ENCODE measurements at places on chromosomes 12 and 14. TPM values are rescaled to one million over a fixed set of nuclear protein-coding genes. Genes with fewer than 3 reads are reported as not detected.

Gene TIMELESS
- total RNA-seq, result 10.3 TPM

Gene ERBB3
- 3.6 TPM for total RNA-seq

Gene KRT6C
- not detected for total RNA-seq

Gene VASH1
- 7.8 TPM for total RNA-seq

Gene NR1H4
- total RNA-seq, result not detected

Gene ORAI1
- 8.2 TPM for total RNA-seq

Gene PRORP
- total RNA-seq, result 22.3 TPM

Gene ARHGEF25
- 16.8 TPM for total RNA-seq

Gene ANKS1B
- 3.0 TPM for total RNA-seq

Gene GTF2A1
- 41.4 TPM for total RNA-seq

Gene RNASE3
- total RNA-seq, result not detected

Gene SLC6A15
- total RNA-seq, result 0.13 TPM

Gene FGF6
- not detected for total RNA-seq

Gene OTOGL
- 1.6 TPM for total RNA-seq

Gene TFCP2
- 8.7 TPM for total RNA-seq

Gene ESR2
- total RNA-seq, result not detected

Gene MIA2
- 9.4 TPM for total RNA-seq

Gene KSR2
- total RNA-seq, result not detected

Gene LRP1-AS
- not detected for total RNA-seq

Gene MYF6
- not detected for total RNA-seq

Gene NPAS3
- under 0.01 TPM for total RNA-seq

Gene CLEC6A
- total RNA-seq, result not detected

Gene SLC6A13
- total RNA-seq, result 0.13 TPM

Gene TCTN2
- 11.6 TPM for total RNA-seq

Gene KCNA1
- not detected for total RNA-seq

Gene CMKLR1
- 6.5 TPM for total RNA-seq

Gene OR6C2
- total RNA-seq, result not detected

Gene GPR65
- 0.12 TPM for total RNA-seq

Gene LMO3
- 0.99 TPM for total RNA-seq

Gene NAA30
- total RNA-seq, result 16.7 TPM

Gene NRDE2
- 9.3 TPM for total RNA-seq

Gene DDN
- total RNA-seq, result 0.13 TPM

Gene SDSL
- 17.0 TPM for total RNA-seq

Gene PRH1
- total RNA-seq, result 11.9 TPM

Gene KRT2
- total RNA-seq, result not detected

Gene DCD
- not detected for total RNA-seq

Gene LAG3
- total RNA-seq, result 0.12 TPM

Gene A2ML1
- total RNA-seq, result not detected

Gene MYF5
- total RNA-seq, result not detected

Gene SFSWAP
- total RNA-seq, result 20.2 TPM

Gene ADIPOR2
- 31.0 TPM for total RNA-seq

Gene METTL1
- total RNA-seq, result 3.6 TPM

Gene BATF
- total RNA-seq, result 1.8 TPM

Gene PCED1B
- 0.66 TPM for total RNA-seq

Gene NOVA1
- total RNA-seq, result 1.8 TPM

Gene GDF11
- 3.2 TPM for total RNA-seq

Gene PPFIA2
- 2.6 TPM for total RNA-seq

Gene CARMIL3
- under 0.01 TPM for total RNA-seq

Gene KRT86
- 0.81 TPM for total RNA-seq

Data from aortic smooth muscle cell (primary cell).